Activated T-helper 17 cell treated with anti-CD3 and anti-CD28 coated beads, Interleukin-2, amount 50 U/mL, for 72 hours (primary cell): ENCODE measurements at places on chromosomes 7 and 10. TPM values are rescaled to one million over a fixed set of nuclear protein-coding genes. Genes with fewer than 3 reads are reported as not detected.

SORCS1 gene
- not detected for total RNA-seq

ABCA13 gene
- not detected for total RNA-seq

MSMB gene
- total RNA-seq, result not detected

STEAP2 gene
- total RNA-seq, result 0.24 TPM

HABP2 gene
- total RNA-seq, result not detected

KLF14 gene
- total RNA-seq, result not detected

GRCh38 chr7:108525327-108525984 lies 479 bp downstream of the PNPLA8 start:
- H3K27me3 ChIP-seq, result no peaks in the 10 kb centered on the region
- peak overlapping the region; percentile 100 for H3K27ac ChIP-seq
- H3K4me1 ChIP-seq, result peaks cover 30% of the 10 kb centered on the region
- H3K4me3 ChIP-seq, result peak overlapping the region; percentile 100
- peak; percentile 52 for ATAC-seq

GRCh38 chr10:58517491-58518355 lies 5.1 kb downstream of the BICC1 start:
- H3K27me3 ChIP-seq, result peaks cover 58% of the 10 kb centered on the region
- ATAC-seq, result peak; percentile 67
- no peaks in the 10 kb centered on the region for H3K4me1 ChIP-seq
- H3K4me3 ChIP-seq, result no peak overlapping the region
- H3K36me3 ChIP-seq, result no peaks in the 10 kb centered on the region
- no peak overlapping the region for H3K27ac ChIP-seq

- H3K4me1 ChIP-seq, result no peaks in the 10 kb centered on the region
- no peaks in the 10 kb centered on the region for H3K36me3 ChIP-seq
- H3K27me3 ChIP-seq, result no peaks in the 10 kb centered on the region
- no peak overlapping the region for H3K27ac ChIP-seq
- H3K4me3 ChIP-seq, result no peak overlapping the region
- ATAC-seq, result no peak
These were observed 142.2 kb upstream of the INSYN2A start for GRCh38 chr10:127338399-127339110.

DNA sequence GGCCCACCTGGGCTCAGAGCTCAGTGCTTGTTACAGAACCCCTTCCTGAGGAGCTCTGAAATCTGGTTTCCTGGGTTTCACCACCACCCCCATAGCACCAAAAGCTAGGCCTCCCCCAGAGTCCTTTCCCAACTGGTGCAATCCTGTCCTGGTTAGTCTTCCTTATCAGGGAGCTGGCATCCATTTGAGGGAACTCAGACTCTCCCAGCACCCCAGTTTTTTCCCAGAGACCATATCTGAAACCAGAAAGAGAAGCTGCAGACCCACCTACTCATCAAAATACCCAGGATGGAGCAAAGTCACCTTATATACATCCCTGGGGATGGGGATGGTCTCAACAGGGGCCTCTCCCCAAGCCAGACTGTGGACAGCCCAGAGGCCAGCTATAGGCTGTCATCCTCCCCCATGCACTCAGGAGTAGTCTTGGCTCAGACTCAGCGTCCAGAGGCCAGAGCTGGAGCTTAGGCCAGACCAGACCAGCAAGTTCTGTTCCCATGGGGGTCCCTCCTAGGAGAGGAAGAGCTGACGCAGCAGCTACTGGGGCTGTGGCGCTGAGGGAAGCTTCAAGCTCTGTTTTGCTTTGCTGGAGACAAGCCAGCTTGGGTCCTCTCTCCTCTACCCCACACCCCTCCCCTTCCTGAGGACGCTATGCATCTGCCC lies 3.0 kb downstream of the TBATA start:
- no peak for ATAC-seq
- peaks cover 8% of the 10 kb centered on the region for H3K4me1 ChIP-seq
- no peak overlapping the region for H3K27ac ChIP-seq
- H3K36me3 ChIP-seq, result no peaks in the 10 kb centered on the region

DNA sequence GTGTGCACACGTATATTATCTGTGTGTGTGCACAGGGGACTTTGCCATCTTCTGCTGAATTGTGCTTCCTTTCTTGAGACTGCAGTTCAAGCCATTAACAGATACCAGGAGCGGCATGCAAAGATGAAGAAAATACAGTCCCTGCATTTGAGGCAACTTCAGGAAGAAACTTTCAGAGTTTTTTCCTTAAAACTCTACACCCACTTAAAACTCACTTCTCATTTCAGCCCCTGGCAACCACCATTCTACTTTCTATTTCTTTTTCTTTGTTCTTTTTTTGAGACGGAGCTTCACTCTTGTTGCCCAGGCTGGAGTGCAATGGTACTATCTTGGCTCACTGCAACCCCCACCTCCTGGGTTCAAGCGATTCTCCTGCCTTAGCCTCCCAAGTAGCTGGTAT lies 448.9 kb upstream of the ZMIZ1 start:
- peaks cover 20% of the 10 kb centered on the region for H3K27me3 ChIP-seq
- H3K36me3 ChIP-seq, result no peaks in the 10 kb centered on the region
- ATAC-seq, result no peak
- H3K27ac ChIP-seq, result no peak overlapping the region
- H3K4me1 ChIP-seq, result no peaks in the 10 kb centered on the region
- H3K4me3 ChIP-seq, result no peak overlapping the region

DNA sequence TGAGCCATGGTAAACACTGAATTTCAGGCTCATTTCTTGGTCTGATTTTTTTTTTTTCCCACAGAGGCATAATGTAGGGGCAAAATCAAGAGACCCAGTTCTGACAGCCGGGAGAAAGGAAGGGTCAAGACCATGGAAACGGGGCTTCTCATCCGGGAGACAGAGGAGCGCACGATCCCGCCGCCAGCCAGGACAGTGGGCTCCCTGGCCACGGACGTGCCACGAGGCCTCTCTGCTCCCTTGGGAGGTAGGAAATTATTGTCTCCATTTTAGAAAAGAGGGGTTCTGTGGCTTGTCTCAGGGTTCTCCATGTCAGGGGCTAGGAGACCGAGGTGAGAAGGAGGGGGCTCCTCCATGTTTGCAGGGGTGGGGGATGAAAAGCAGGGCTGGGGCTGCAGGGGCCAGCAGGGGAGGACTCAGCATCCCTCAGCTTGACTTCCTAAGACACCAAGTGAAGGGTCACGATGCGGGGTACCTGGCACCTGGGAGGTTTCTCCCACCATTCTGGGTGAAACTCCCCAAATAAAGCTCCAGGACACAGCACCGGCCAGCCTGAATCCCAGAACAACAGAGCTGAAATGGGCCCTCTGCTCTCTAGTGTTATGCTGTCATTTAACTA lies 37.6 kb downstream of the PPIF start:
- H3K27me3 ChIP-seq, result no peaks in the 10 kb centered on the region
- no peak overlapping the region for H3K4me3 ChIP-seq
- no peak for ATAC-seq
- H3K36me3 ChIP-seq, result no peaks in the 10 kb centered on the region
- no peak overlapping the region for H3K27ac ChIP-seq

GRCh38 chr7:22417841-22418240 lies 60.9 kb upstream of the RAPGEF5 start:
- no peak overlapping the region for H3K27ac ChIP-seq
- H3K4me1 ChIP-seq, result no peaks in the 10 kb centered on the region
- no peaks in the 10 kb centered on the region for H3K36me3 ChIP-seq
